Fibroblast of skin of scalp (primary cell): ENCODE measurements at places on chromosomes 12 and 14.

GRCh38 chr14:55243386-55243785, 27.8 kb upstream of the FBXO34 start:
- no peak for DNase-seq

DNA sequence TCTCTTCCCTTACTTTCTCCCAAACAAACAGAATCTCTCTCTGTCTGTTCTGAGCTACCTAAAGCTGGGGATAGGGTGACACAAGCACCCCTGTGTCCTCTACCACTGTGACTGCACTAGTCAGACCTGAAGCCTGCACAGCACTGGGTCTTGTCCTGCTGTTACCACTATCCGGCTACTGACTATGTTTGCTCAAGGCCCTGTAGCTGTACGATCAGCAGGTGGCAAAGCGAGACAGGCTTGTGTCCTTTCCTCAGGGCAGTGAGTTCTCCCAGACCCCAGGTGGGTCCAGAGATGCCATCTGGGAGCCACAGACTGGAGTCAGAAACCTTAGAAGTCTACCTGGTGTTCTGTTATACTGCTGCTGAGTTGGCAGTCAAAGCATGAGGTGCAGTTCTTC, 116.4 kb downstream of the NUBPL start:
- no peak for DNase-seq

- DNase-seq, result no peak
Observed at GRCh38 chr14:61730756-61731373, 31.4 kb upstream of the SNAPC1 start.

DNA sequence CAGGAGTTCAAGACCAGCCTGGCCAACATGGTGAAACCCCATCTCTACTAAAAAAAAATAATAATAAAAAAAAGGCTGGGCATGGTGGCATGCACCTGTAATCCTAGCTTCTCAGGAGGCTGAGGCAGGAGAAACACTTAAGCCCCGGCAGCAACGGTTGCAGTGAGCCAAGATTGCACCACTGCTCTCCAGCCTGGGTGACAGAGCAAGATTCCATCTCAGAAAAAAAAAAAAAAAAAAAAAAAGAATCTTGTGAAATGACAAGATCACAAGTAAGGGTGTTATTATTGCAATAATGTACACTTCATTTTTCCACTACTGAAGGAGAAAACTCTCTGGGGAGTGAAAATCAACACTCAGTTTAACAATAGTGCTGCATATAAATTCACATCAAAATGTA, 8.8 kb upstream of the PTGR2 start:
- DNase-seq, result no peak

GRCh38 chr12:45051572-45052125, 750 bp upstream of the DBX2 start:
- peak; percentile 5 for DNase-seq

- no peak for DNase-seq
Observed at GRCh38 chr12:65667932-65668331, 156.4 kb upstream of the HMGA2 start.

DNA sequence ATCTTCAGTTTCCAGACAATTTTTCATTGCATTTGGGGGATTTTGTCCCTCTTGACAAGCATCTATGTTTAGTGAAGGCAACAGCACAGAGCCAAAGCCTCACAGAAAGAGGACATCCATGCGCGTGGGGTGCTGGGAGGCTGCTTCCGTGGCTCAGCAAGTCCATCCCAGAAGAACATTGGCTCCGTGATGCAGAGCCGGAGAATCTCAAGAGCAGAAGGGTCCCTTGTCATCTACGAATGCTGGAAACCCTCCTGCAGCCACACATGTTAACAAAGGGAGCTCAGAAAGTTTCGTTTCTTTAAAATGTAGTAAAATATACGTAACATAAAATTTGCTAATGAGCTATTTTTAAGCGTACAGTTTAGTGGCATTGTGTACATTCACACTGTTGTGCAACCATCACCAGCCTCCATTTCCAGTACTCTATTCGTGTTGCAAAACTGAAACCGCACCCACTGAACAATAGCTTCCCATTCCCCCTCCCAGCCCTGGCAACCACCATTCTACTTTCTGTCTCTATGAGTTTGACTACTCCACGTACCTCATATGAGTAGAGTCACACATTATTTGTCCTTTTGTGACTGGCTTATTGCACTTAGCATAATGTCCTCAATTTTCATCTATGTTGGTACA, 185.9 kb downstream of the TTC7B start:
- DNase-seq, result no peak

DNA sequence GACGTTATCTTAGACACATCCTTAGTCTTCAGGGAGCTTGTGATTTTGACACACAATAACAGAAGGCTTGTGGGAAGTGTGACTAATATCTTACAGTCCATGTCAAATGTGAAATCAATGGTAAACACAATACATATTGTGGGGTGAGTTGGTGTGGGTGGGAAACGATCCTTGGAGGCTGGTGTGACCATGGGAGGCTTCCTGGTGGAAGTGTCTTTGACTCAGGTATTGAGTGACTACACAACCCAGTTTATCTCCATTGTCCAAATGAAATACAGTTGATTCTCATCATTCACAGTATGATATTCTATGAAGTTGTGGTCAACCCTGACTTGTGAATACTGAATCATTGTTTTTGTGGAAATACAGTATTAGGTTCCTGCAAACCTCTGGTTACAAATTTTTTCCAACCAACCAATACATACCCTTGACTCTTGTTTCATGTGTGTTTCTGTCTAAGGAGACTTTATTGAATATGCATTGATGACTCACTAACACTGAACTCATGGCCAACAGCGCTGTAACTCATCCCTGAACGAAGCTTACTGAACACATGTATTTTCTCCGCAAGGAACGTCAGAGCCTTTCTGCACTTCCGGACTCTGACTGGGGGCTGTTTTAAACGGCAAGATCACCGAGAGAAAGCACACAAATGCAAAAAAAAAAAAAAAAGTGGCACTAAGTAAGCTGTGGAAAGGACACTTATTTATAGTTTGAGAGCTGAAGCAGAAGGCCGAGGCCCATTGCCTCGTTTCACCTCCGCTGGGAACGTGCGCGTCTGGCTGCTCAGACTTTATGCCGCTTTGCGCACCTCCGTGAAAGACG, 59.0 kb downstream of the CLMN start:
- peak; percentile 87 for DNase-seq

DNA sequence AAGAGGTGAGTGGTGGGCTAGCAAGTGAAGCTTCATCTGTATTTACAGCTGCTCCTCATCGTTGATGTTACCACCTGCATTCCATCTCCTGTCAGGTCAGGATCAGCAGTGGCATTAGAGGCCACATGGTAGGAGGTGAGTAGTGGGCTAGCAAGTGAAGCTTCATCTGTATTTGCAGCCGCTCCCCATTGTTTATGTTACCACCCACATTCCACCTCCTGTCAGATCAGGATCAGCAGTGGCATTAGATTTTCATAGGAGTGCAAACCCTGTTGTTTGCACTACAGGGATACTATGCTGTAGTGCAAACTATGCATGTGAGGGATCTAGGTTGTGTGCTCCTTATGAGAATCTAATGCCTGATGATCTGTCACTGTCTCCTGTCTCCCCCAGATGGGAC, 519.1 kb downstream of the GLT1D1 start:
- no peak for DNase-seq

DNA sequence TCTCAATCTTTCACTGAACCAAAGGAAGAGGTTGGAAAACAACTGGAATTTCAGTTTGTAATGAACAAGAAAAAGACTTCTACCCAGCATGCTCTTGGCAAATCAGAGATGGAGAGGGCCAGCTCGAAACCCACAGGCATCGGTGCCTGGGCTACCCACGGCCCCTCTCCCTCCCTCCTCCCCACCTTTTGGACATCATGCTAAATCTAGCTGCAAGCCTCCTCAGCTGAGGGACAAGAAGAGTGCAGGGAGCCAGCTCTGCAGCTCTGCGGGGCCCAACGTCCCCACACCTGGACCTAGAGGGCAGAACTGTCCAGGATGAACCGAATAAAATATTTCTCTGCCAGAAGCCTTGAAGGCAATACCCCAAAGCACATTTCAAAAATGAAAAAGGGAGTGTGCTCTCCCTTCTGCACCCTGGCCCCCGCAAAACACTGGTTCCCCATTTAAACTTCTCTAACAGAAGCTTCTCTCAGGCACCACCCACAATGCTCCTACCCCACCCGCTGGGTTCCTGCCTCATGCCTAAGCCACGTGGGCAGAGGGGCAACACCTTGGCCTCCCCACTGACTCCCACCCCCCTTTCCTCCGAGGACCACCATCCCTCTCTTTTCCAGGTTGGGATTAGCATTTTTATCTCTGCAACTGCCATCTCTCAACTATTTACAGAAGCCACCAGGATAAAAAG, 8.2 kb downstream of the CAMKK2 start:
- no peak for DNase-seq

DNA sequence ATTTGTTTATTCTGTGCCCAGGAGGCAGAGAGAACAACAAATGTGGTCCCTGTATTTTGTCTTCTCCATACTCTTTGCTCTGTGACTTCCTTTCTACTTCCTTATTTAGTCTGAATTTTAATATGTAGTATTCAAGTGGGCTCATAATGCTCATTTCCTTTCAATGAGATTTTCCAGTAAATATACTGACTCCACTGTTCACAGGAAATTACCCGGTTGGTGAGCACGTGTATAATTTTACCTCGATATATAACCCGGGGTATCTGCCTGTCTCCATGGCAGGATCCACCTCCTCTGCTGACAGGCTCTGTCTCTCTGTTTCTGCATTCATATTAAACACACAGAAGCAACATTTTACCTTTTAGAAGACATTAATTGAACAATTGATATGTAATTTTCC, 166.0 kb downstream of the SLC38A4 start:
- no peak for DNase-seq
